ENCODE measurements at places on chromosomes 16 and 17. TPM values are rescaled to one million over a fixed set of nuclear protein-coding genes. Genes with fewer than 3 reads are reported as not detected.

PTGES3L gene
- 29.6 TPM for total RNA-seq

GRCh38 chr16:67667817-67668494, 1.3 kb downstream of the C16orf86 start:
- peak overlapping the region; percentile 95 for H3K27ac ChIP-seq
- peak; percentile 94 for DNase-seq
- no peaks in the 10 kb centered on the region for H3K36me3 ChIP-seq
- peaks cover 36% of the 10 kb centered on the region for H3K4me1 ChIP-seq
- H3K4me3 ChIP-seq, result peak overlapping the region; percentile 86
- no peaks in the 10 kb centered on the region for H3K27me3 ChIP-seq

- no peak overlapping the region for H3K27ac ChIP-seq
- DNase-seq, result no peak
- H3K4me3 ChIP-seq, result no peak overlapping the region
- H3K36me3 ChIP-seq, result peaks cover 33% of the 10 kb centered on the region
- H3K4me1 ChIP-seq, result no peaks in the 10 kb centered on the region
Observed at GRCh38 chr17:82588266-82589175, 59.7 kb downstream of the WDR45B start.

TM4SF5 gene
- not detected for total RNA-seq

GRCh38 chr17:4810696-4811290, 3.8 kb downstream of the PLD2 start:
- H3K4me3 ChIP-seq, result no peak overlapping the region
- DNase-seq, result no peak
- no peak overlapping the region for H3K27ac ChIP-seq
- H3K27me3 ChIP-seq, result no peaks in the 10 kb centered on the region
- peaks cover 25% of the 10 kb centered on the region for H3K4me1 ChIP-seq

- H3K4me1 ChIP-seq, result no peaks in the 10 kb centered on the region
- H3K27me3 ChIP-seq, result no peaks in the 10 kb centered on the region
- no peak for DNase-seq
- H3K36me3 ChIP-seq, result no peaks in the 10 kb centered on the region
- H3K4me3 ChIP-seq, result no peak overlapping the region
Observed at GRCh38 chr17:82353484-82353883, 5.6 kb upstream of the TEX19 start.

PLLP gene
- 14.4 TPM for total RNA-seq

- no peaks in the 10 kb centered on the region for H3K36me3 ChIP-seq
- no peaks in the 10 kb centered on the region for H3K27me3 ChIP-seq
- H3K4me1 ChIP-seq, result peaks cover 6% of the 10 kb centered on the region
- no peak overlapping the region for H3K4me3 ChIP-seq
Observed at GRCh38 chr16:24534620-24535019, 4.7 kb upstream of the RBBP6 start.

GRCh38 chr16:30663820-30664219, 5.6 kb downstream of the FBRS start:
- H3K36me3 ChIP-seq, result peaks cover 70% of the 10 kb centered on the region
- H3K4me3 ChIP-seq, result no peak overlapping the region
- H3K27ac ChIP-seq, result no peak overlapping the region
- H3K4me1 ChIP-seq, result no peaks in the 10 kb centered on the region
- H3K27me3 ChIP-seq, result no peaks in the 10 kb centered on the region

DNA sequence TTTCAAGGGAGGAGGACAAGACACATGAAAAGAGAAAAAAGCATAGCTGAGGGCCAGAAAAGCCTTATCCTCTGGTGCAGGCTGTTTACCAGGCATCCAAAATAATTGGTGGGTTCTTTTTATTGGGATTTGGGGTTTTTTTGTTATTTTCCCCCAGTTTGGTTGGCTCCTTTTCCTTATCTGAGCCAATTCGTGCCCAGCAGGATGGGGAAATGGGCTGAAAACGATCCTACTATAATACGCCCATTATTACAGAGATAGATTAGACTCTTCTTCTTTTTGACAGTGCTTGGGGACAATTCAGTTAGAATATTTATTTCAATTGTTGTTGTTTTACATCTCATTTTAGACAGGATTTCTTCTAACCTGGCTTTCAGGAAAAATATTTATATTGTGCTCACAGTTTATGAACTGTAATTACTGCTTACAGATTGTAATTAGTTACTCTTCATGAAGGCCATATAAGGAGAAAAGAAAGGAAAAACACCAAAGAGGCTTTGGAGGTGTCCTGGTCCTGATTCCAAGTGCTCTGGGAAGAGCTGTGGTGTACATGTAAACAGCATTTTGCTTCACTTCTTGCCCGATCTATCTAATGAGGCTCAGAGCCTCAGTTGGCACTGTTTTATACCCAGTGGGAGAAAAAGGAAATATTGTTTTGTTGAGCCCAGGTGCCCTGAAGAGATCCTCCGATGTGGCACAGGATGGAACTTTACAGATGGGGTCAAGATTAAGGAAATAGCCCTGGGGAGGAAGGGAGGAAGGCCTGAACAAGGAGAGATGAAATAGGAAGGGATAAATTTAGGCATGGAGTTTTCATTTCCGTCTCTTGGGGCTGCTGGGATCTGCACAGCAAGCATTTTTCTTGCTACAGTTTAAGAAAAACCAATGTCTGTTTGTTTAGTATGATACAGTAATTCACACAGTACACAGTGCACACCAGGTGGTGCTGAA, 611 bp upstream of the ANKRD40 start:
- no peaks in the 10 kb centered on the region for H3K36me3 ChIP-seq
- no peaks in the 10 kb centered on the region for H3K27me3 ChIP-seq
- peak overlapping the region; percentile 97 for H3K27ac ChIP-seq
- no peak for DNase-seq
- H3K4me3 ChIP-seq, result peak overlapping the region; percentile 52

DNA sequence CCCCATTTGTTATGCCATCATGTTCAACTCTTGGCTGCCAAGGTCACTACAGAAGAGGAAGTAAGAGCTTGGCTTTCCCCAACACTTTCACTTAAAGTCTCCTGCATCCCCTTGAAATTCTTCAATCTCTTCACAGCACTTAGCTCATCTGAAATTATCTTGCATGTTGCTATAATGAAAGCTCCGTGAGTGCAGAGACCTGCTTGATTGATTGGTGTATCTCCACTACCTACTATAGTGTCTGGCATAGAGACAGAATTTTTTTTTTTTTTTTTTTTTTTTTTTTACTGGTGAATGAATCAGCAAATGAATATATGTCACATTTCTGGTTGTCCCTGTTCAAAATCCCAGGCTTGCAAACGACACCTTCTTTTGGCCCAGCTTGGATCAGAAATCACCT, 1.9 kb upstream of the SDR42E1 start:
- no peak for DNase-seq
- H3K27me3 ChIP-seq, result no peaks in the 10 kb centered on the region
- H3K27ac ChIP-seq, result no peak overlapping the region
- no peak overlapping the region for H3K4me3 ChIP-seq

GRCh38 chr17:62749926-62750325, 58.2 kb downstream of the MARCHF10 start:
- H3K4me1 ChIP-seq, result no peaks in the 10 kb centered on the region
- H3K36me3 ChIP-seq, result no peaks in the 10 kb centered on the region
- DNase-seq, result no peak
- no peak overlapping the region for H3K27ac ChIP-seq
- no peak overlapping the region for H3K4me3 ChIP-seq

GRCh38 chr16:84354306-84354705, 14.0 kb upstream of the ATP2C2 start:
- DNase-seq, result no peak
- no peaks in the 10 kb centered on the region for H3K27me3 ChIP-seq
- no peak overlapping the region for H3K4me3 ChIP-seq
- no peaks in the 10 kb centered on the region for H3K36me3 ChIP-seq
